ENCODE measurements at places on chromosomes 4 and X.

- no peak for DNase-seq
Observed at GRCh38 chrX:112947981-112948615, 107.5 kb upstream of the AMOT start.

DNA sequence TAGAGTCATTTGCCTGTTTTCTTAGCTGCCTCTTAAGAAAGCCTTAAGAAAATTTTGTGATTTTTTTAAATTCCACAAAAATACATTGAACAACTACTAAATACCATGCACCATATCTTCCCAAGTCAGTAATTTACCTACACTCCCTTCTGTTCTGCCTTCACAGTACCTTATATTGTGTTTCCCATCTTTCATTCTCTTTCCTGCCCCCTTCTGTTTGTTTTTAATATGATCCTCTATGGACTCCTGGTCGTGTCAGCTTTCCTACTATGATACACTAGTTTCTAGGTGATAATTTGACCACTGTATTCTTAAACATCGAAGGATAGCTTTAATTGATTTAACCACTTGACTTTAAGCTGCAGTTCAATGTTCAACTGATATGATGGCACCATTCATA lies 297.7 kb upstream of the HAND2 start:
- no peak for DNase-seq

- DNase-seq = no peak
Observed at GRCh38 chrX:149124526-149125108, 380.5 kb downstream of the IDS start.

- DNase-seq = no peak
Observed at GRCh38 chr4:55871299-55871800, 17.9 kb downstream of the EXOC1 start.

GRCh38 chr4:176549161-176549865 lies 229.5 kb downstream of the SPCS3 start:
- DNase-seq = no peak
